ENCODE measurements at places on chromosomes 13 and 19.

- DNase-seq, result no peak
These were observed 103.5 kb downstream of the POSTN start for GRCh38 chr13:37495046-37495445.

DNA sequence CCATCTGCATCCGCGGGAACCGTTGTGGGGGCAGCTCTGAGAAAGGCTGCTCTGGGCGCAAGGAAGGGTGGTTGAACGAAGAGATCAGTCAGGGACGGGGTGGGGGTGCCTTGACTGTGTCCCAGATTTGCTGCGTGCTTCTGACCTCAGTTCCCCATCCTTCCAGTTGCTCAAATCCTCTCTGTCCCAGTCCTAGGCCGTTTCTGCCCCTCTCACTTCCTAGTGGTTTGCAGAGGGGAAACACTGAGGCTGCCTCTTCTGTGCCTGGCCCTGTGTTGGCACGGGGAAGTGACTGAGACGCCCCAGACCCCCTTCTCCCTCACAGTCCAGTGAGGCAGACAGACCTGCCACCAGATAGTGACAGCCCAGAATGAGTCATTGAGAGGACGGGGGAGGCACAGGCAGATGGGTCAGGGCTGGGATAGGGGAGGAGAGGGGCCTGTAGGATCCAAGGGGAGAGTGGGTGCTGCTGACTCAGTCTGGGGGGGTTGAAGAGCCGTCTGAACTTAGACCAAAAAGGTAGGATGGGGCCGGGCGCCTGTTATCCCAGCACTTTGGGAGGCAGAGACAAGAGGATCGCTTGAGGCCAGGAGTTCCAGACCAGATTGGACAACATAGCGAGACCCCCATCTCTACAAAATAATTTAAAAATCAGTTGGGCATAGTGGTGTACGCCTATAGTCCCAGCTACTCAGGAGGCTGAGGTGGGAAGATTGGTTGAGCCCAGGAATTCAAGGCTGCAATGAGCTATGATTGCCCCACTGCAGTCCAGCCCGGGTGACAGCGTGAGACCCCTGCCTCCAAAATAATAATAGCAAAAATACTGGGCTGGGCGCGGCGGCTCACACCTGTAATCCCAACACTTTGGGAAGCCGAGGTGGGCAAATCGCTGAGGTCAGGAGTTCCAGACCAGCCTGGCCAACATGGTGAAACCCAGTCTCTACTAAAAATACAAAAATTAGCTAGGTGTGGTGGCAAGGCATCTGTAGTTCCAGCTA lies 26.5 kb downstream of the NUMBL start:
- DNase-seq, result no peak

DNA sequence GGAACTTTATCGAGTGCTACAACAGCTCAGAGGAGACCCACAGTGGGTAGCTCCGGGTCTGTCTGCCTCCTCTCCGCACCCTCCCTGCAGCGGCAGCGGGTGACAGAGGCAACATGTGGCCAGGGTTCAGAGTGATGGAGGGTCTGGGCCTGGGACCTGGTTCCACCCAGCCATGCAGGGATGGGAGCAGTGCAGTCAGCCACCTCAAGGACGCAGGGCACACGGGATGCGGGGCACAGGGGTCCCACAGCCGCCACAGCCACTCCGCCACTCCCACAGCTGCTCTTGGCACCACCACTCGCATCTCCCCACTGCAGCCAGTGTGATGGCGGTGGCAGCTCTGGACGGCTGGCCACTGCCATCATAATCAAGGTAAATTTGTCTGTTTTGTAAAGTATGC lies 892.9 kb downstream of the OLFM4 start:
- no peak for DNase-seq

GRCh38 chr13:85536706-85537105 lies 262.5 kb downstream of the SLITRK6 start:
- no peak for DNase-seq

DNA sequence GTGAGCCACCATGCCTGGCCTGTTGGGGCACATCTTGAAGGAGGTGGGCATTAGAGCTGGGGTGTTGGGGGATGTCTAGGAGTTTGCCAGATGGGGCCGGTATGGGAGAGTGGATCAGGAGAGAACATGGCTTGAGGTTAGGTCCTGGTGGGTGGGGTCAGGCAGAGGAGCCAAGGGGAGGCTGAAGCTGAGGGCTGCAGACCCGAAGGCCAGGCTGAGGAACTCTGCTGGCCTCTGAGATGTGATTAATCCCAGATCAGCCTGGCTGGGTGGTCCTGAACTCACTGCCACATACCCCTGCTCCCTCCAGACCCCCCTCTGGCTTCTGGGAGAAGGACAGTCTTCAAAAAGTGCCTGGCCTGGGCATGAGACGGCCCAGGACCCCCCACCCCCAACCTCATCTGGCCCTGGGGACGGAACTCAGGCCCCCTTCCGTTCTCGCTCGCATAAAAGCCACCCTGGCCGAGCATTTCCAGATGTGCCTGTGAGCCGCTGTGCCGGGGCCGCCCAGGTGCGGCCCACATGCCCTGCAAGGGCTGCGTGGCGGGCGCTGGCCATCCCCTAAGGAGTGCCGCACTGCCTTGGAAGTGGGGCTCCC lies 2.7 kb downstream of the FSTL3 start:
- DNase-seq, result no peak

DNA sequence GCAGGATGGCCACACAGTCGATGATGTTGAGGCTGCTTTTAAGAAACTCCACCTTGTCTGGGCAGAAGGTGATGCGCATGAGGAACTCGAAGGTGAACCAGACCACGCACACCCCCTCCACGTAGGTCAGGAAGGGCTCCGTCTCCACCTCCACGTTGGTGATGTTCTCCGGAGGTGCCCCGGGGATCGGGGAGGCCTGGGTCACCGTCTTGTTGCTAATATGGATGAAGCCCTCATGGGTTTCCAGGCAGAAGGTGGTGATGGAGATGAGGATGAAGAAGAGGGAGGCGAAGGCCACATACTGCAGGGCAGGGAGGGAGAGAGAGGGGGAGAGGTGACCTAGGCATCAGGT lies 5.4 kb downstream of the KCNC3 start:
- no peak for DNase-seq

- DNase-seq, result no peak
These were observed 1.9 kb downstream of the GTPBP3 start for GRCh38 chr19:17339088-17339741.

GRCh38 chr13:44165889-44166496 lies 207.6 kb upstream of the SERP2 start:
- no peak for DNase-seq

GRCh38 chr19:31270897-31271296 lies 78.3 kb downstream of the TSHZ3 start:
- DNase-seq, result no peak

DNA sequence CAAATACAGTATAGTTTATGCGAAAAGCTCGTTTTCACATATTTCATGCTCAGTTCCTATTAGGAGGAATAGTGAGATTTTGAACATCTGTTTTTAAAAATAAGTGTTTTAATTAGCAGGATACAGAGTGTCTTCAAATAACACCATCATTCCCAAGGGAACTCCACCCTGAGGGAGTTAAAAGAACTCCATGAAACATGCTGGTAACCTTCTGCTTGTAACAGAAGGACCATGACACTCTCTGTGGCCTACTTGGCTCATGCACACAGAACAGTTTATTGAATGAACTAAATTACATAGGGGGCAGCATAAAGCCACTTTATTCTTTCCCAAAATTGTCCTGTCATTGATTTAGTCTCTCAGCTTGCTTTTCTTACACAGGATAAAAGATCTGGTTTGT lies 809.5 kb upstream of the SLITRK6 start:
- DNase-seq, result peak; percentile 21

DNA sequence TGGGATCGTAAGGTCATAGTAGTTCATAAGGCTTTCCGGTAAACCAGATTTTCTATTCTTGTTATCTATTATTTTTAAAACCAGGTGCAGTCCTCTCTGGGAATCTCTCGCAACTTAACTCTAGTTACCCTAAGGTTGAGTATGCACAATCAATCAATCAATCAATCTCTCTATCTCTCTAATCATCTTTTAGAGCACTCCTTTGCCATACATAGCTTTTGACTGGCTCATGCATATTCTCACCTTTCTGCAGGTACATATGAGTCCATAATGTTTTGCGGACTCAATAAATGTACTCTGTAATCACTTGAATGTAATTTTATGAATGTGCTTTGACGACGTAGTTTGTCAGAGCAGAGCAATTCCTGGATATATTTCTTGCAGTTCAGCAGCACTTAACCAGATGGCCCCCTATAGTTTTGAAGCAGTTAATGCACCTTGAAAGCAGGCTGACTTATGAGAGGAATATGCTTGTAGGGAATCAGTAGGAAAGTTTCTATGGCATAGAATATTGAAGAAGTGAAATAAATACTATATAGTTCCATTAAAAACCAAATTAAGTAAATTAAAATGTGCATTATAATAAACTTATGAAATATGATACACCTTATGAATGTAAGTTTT lies 524.7 kb downstream of the GPC5 start:
- no peak for DNase-seq

GRCh38 chr19:54152267-54152666 lies 7.3 kb downstream of the LENG1 start:
- no peak for DNase-seq

GRCh38 chr13:41224113-41225110 lies 30.0 kb upstream of the KBTBD7 start:
- DNase-seq, result peak; percentile 26

- no peak for DNase-seq
These were observed 186.2 kb downstream of the RGCC start for GRCh38 chr13:41643507-41643906.

- no peak for DNase-seq
These were observed 2.0 kb downstream of the NACC1 start for GRCh38 chr19:13120031-13120430.

DNA sequence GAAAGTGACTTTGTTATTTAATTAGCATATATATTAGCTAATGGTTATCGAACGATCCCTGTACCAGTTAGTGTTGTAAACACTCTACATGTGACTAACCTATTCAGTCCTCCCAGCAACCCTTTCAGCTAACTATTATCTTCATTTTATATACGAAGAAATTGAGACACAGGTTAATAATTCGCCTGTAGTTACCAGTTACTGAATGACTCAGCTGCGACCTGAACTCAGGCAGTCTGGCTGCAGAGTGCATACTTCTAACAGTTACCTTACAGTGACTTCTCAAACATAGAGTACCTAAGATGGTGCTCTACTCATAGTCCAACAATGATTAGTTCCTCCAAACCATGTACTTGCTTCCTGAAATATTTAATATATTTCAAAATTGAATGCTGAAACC lies 117.7 kb downstream of the FNDC3A start:
- no peak for DNase-seq

DNA sequence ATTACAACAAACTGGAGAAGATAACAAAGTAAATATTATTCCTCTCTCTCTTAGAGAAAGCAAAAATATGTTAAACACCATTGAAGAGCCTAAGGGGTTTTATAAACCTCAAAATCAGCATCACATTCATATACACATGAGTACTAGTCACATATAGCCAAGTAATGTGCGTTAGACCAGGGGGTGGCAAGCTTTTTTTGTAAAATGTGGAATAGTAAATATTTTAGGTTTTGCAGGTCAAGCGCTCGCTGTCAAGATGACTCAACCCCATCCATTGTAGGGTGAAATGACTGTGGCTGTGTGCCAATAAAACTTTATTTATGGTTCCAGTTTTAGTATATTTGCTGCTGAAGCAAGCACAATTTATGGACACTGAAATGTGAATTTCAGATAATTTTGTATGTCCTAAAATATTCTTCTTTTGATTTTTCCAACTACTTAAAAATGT lies 21.7 kb downstream of the RFX2 start:
- DNase-seq, result no peak

DNA sequence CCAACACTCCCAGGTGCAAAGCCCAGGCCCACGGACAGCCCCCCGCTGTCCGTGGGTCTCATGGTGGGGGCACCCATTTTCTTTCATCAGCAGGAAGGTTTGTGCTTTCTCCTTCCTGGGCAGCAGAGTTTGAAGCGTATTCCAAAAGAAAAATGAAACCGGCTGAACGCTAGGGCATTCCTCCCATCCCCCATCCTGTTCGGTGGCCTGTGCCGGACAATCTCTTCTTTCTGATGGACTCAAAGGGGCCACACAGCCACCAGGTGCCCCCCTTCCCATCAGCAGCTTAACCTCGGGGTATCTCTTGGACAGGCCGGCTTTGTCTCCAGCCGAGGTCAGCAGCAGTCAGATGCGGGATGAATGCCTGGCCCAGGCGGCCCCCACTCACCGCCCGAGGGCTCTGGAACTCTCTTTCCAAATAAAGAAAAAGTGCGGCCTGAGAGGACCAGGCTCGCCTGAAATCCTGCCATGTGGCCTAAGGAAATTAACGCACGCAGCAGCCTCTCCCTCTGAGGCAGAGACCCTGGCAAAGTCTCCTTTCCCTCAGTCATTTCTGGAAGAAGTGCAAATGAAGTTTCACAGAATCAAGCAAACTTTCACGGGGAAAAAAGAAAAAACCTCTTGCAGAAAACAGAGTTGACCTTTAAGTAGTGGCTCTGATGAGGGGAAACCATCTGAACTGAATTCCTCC lies 67.8 kb downstream of the RASA3 start:
- peak; percentile 4 for DNase-seq

GRCh38 chr19:13691569-13692435 lies 72.5 kb upstream of the MRI1 start:
- no peak for DNase-seq

DNA sequence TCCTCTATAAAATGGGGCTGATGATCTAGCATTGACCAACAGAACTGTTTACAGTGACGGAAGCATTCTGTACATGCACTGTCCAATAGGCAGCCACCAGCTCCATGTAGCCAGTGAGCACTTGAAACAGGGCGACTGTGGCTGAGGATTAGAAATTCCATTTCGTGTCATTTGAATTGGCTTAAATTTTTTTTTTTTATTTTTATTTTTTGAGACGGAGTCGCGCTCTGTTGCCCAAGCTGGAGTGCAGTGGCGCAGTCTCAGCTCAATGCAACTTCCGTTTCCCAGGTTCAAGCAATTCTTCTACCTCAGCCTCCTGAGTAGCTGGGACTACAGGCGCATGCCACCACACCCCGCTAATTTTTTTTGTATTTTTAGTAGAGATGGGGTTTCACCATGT lies 3.0 kb downstream of the PRKCG start:
- no peak for DNase-seq

- no peak for DNase-seq
These were observed 599 bp downstream of the ZIC2 start for GRCh38 chr13:99982036-99982730.

GRCh38 chr19:1132552-1133383 lies 29.0 kb downstream of the GPX4 start:
- DNase-seq, result no peak

DNA sequence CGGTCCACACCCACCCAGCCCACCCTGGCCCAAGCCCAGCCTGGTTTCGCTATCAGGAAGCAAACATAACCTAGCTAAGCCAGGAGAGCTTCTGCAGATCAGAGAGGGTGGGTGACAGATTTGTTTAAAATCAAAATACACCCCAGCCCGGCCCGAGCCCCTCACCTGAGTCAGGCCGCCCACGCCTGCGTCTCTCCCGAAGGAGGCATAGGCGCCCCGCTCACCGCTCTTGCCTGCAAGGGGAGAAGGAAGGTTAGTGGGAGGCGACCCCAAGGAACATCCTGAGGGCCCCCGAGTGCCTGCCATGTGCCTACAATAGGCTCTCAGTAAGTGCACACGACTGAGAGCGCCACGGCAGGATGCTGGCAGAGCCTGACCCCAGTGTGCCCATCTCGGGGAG lies 21.9 kb upstream of the UQCR11 start:
- DNase-seq, result no peak

- no peak for DNase-seq
These were observed 34.3 kb upstream of the PCDH8 start for GRCh38 chr13:52882785-52883184.

All from SW 1271 (cell line).